SJSA1 (cell line): ENCODE measurements at places on chromosomes 3 and 15.

DNA sequence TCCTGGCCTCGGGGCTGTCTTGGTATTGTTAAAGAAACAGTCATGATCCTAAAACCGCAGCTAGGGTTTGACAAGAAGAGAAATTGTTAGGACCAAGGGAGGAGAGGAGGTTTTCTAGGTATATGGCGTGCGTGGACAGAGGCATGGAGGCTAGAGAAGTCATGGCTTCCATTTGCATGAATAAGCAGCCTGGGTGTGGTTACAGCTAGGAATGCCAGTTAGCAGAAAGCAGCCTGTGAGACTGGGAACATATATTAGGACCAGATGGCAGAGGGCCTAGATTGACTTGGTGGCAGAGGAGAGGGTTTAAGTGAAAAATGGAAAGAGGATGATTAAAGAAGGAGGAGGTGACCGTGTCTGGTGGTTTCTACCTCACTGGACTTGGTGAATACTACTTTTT is 573.6 kb upstream of the ARRDC4 start:
- DNase-seq, result no peak

DNA sequence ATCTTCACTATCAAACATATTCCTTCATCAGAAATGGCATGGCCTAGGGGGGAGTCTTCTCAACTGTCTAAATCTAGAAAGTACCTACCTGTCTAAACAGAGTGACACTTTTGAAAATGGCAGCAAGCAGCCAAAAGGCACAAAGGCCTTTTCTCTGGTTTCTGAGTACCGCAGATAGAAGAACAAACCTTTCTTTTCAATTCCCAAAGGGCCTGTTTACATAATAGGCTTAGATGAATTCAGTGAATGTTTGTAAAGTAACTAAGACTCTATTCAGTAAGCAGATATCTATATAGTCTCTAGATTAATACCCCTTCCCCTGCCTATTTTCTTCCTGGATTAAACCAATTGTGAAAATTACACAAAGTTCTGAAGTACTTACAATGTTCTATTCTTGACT is 7.1 kb downstream of the MYEF2 start:
- DNase-seq, result no peak

- no peak for DNase-seq
Measured at GRCh38 chr15:74549816-74550215, 8.8 kb downstream of the ARID3B start.

GRCh38 chr3:120775411-120775810 is 32.9 kb downstream of the GTF2E1 start:
- no peak for DNase-seq

DNA sequence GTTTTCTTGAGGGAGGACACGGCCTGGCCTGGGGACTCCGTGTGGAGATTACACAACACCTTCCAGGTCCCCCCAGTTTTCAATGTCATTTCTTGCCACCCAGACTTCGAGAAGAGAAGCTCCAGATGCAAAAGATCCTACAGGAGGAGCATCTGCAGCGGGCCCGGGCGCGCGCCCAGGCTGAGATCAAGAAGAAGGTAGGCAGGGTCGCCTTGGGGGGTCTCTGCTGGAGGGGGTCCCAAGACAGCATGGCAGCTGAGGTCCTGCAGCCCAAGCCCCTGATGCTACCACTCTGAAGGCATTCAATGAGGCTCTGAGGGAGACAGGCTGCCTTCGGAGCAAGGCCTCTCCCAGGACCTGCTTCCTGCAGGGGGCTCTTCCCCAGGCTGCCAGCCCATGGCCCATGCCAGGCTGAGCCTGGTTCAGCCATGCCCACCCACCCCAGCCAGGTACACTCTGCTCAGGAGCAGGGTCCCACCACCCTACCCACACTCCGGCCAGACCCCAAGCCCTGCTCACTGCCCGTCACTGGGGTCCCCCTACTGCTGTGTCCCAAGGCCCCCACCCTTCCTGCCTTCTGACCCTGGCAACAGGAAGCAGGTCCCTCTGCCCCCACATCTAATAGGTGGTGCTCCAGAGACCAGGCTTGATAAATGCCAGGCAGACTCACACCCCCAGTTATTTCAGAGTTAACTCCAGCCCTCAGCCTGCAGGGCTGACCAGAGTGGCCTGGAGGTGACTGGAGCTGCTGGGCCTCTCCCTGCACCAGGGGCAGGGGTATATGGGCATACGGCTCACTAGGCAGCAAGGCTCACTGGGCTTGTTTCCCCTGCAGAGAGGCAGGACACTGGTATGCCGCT is 40.0 kb downstream of the ZXDC start:
- peak; percentile 35 for DNase-seq

- no peak for DNase-seq
Measured at GRCh38 chr15:70385052-70385451, 287.3 kb upstream of the TLE3 start.

DNA sequence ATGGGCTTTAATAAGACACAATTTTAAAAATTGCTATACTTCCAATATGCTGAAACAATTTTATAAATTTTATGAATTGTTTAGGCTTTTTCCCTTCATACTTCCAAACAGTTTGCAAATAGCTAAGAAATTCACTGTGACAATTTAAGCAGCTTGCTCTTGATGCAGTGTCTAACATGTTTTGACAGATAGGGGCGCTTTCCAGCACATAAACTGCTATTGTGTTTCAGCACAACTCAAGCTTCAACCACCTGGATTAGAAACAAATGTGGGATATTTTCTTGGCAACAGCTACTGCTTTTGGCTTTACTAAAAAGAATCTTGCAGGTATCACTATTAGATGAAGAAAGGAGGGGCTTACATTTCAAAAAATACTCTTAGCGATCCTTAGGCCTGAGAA is 565.8 kb upstream of the DPPA4 start:
- DNase-seq, result no peak

DNA sequence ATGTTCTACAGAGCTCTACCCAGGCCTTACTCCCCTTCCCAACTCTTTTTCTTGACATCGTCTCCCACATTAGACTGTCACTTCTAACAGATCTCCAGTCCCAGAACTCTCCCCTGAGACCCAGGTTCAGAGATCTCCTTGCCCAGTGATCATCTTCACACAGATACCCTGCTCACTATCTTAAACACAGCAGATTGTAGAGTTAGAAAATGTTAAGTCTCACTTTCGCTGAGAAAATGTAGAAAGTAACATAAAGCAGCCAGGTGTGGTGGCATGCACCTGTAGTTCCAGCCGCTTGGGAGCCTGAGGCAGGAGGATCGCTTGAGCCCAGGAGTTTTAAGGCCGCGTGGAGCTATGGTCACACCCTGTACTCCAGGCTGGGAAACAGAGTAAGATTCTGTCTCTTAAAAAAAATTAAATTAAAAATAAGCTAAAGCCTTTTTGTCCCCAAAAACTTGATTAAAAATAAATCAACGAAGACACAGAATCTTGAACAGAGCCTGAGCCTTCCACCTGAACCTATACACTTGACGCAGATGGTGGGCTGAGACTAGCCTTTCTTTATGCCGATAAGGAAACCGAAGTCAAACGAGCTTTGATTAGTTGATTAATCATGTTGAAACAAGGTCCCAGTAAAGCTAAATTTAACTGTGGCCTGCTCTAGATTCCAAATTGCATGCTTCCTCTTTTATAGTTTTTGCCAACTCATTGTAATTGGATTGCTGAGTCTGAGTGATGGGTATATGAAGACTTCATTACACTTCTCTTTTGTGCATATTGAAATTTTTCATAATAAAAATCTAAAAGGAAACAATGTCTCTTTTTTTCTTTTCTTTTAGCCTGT is 31.3 kb upstream of the BLM start:
- no peak for DNase-seq

DNA sequence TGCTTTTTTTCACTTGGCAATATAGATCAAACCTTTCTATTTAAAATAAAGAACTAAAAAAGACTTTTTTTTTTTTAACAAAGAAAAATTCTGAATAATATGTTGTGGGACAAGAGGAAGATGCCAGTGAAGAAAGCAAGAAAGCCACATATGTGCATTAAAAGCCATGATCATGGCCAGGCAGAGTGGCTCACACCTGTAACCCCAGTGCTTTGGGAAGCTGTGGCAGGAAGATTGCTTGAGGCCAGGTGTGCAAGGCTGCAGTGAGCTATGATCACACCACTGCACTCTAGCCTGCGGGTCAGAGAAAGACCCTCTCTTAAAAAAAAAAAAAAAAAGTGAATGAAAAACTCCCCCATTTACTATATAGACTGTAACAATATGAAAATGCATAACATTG is 23.9 kb downstream of the C2CD4B start:
- DNase-seq, result no peak

DNA sequence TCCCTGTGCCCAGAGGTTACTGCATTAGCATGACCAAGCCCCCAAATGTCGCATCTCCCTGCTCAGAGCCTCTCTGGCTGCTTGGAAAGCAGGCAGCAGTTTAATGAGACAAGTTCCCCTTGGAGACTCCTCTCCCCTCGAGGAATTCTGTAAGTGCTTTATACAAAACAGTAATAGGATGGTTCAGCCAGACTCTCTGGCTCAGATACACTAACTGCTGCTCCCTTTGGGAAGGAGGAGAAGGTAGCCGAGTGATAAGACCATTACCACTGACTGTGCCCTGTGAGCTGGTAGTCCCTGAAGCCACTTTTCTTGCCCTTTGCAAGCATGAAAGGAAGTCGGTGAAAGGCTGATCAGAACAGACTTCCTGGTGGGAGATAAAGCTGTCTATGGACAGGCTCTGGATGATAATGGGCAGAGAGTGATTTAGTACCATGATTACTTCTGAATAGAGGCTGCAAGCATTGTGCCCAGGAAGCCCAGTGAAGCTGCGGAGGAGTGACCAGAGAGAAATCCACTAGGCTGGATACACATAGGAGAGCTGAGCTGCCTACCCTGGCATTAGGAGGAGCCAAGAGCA is 100.8 kb downstream of the SEMA6D start:
- no peak for DNase-seq

- peak; percentile 93 for DNase-seq
Measured at GRCh38 chr15:69852482-69852881, 245.2 kb downstream of the TLE3 start.

- DNase-seq, result no peak
Measured at GRCh38 chr15:31487811-31488436, 161.3 kb downstream of the KLF13 start.

GRCh38 chr3:189699885-189700284 is 68.7 kb downstream of the TP63 start:
- DNase-seq, result no peak

GRCh38 chr3:5974630-5975322 is 787.3 kb downstream of the EDEM1 start:
- no peak for DNase-seq

DNA sequence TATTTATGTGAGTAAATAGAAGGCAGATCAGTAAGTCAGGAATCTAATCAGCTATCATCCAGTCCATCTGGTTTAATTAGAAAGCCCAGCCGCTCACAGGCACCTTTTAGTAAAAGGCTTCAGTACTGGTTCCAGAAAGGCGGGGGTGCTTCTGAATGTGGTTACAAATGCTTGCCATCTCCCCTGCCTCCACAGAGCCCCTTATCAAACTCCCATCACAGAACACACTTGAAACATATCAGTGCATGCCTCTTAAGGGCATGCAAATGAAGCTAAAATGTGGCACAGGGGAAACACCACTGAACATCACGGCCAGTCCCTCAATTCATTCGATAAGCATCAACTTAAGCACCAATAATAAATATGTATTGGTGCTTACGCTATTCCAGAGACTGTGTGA is 261.4 kb downstream of the RORA start:
- no peak for DNase-seq

DNA sequence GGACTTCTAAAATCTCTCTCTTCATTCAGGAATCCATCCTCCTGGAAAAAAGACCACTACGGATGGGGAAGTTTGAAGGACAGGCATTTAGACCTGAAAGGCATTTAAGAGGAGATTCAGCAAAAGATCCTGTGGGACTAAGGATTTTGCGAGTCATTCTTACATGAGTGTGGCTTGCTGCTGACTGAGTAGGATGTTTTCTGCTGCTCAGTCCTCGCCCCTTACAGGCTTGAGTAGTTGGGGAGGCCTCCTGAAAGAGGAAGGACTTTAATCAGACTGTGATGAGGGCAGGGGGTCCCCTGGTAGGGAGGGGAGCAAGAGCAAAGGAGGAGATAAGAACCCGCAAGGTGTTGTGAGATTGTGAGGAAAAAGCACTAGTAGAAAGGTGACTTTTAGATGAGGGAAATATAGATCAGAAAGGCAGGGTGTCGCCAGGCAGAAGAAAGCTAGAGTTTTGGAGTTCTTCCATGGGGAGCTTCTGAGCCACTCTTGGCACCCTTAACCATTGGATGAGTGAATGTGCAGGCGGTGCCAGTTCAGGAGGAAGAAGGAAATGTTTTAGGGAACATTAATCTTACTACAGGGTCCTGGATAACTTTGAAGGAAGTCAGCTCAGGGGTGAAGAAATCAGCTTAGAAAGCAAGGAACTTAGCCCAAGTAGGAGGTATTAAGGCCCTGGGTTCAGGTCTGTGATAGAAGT is 171.1 kb downstream of the RORA start:
- no peak for DNase-seq

GRCh38 chr3:87694678-87695077 is 364.1 kb downstream of the CGGBP1 start:
- DNase-seq, result no peak

DNA sequence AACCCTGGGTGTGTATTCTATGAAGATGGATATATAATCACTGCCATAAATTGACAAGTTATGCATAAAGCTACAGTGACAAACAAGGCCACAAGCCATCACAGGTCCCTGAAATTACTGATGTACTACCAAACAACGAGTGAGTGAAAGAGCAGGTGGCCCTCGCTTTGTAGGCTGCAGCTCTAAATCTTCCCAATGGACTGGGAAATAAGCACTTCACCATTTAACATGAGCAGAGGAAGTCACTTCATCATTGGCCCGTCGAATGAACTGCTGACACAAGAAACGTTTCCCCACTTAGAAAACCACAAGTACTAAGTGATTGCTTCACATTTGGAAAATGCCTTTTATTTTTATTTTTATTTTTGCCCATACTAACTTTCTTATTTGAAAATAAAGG is 218.0 kb downstream of the ZNF385D start:
- no peak for DNase-seq

DNA sequence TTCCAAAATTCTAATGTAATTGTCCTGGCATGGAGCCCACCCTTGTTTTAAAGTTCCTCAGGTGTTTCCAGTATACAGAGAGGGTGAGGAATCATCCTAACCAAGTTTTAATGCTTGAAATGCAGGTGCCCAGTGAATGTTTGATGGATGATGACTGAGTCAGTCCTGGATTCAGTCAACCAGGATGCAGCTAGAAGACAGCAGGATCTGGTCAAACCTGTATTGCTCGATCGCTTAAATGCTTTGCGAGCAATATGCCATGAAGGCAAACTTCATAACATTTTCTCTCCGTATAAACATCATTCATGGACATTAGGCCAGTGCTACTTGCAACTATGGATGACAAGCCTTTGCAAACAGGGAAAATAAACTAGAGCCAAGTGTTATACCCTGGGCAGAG is 591.2 kb downstream of the RSL24D1 start:
- DNase-seq, result no peak

DNA sequence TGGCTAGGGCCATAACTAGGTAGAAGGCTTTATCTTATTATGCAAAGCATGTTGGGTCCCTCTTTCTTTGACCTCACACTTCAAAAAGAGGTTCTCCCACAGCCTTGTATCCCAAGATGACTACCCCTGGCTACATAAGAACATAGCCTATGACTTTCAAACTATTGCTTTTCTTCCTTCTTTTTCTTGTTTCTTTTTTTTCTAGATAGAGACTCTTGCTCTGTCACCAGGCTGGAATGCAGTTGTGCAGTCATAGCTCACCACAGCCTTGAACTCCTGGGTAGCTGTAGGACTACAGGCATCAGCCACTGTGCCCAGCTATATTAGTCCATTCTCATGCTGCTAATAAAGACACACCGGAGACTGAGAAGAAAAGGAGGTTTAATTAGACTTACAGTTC is 47.2 kb downstream of the DIPK2A start:
- no peak for DNase-seq

GRCh38 chr15:51080286-51080685 is 14.4 kb downstream of the TNFAIP8L3 start:
- no peak for DNase-seq

GRCh38 chr3:161549261-161549660 is 52.7 kb downstream of the OTOL1 start:
- DNase-seq, result no peak
